ENCODE measurements at places on chromosomes 5 and 9. TPM values are rescaled to one million over a fixed set of nuclear protein-coding genes. Genes with fewer than 3 reads are reported as not detected.

FGF18 gene
- 1.6 TPM for total RNA-seq

UGCG gene
- 95.6 TPM for total RNA-seq

ZDHHC11 gene
- total RNA-seq = 14.9 TPM

MEF2C gene
- total RNA-seq = 152 TPM

C9orf50 gene
- 0.70 TPM for total RNA-seq

LSM11 gene
- total RNA-seq = 6.9 TPM

MTREX gene
- total RNA-seq = 47.1 TPM

ALDH7A1 gene
- total RNA-seq = 49.2 TPM

ACTBL2 gene
- total RNA-seq = not detected

WNT8A gene
- total RNA-seq = 0.18 TPM

MORN5 gene
- total RNA-seq = 1.6 TPM

SIL1 gene
- 36.1 TPM for total RNA-seq

APBA1 gene
- total RNA-seq = 24.0 TPM

SLC25A2 gene
- 0.35 TPM for total RNA-seq

PCDHB14 gene
- 8.6 TPM for total RNA-seq

NTNG2 gene
- total RNA-seq = 4.0 TPM

LEAP2 gene
- total RNA-seq = 5.3 TPM

FOXD4L6 gene
- total RNA-seq = not detected

PLCXD3 gene
- total RNA-seq = 0.53 TPM

IGFBPL1 gene
- 2.2 TPM for total RNA-seq

ANKRD55 gene
- total RNA-seq = 0.76 TPM

ANKH gene
- 21.5 TPM for total RNA-seq

PCDHAC1 gene
- total RNA-seq = 1.2 TPM

FAM221B gene
- not detected for total RNA-seq

CBY3 gene
- 0.58 TPM for total RNA-seq

IL12B gene
- not detected for total RNA-seq

SV2C gene
- total RNA-seq = 0.18 TPM

TSLP gene
- total RNA-seq = 0.12 TPM

FGFR4 gene
- 57.7 TPM for total RNA-seq

PCDHA10 gene
- total RNA-seq = 1.2 TPM

PFN3 gene
- total RNA-seq = not detected

PCDHA7 gene
- 0.58 TPM for total RNA-seq

ENTPD2 gene
- 3.6 TPM for total RNA-seq

CRB2 gene
- total RNA-seq = 27.5 TPM

SHISAL2B gene
- total RNA-seq = not detected

ARHGEF39 gene
- 2.9 TPM for total RNA-seq

SLC34A1 gene
- 166 TPM for total RNA-seq

DAPK1 gene
- 80.8 TPM for total RNA-seq

HK3 gene
- total RNA-seq = 11.3 TPM

FSTL4 gene
- total RNA-seq = 2.6 TPM

SPINK7 gene
- not detected for total RNA-seq

HSPB3 gene
- total RNA-seq = 17.4 TPM

ASS1 gene
- total RNA-seq = 140 TPM

LCN1 gene
- not detected for total RNA-seq

PTGDS gene
- 43.3 TPM for total RNA-seq

CDC25C gene
- total RNA-seq = 5.1 TPM

Data from metanephros (tissue), 2 donors.